ENCODE measurements at places on chromosomes 16 and 17.

GRCh38 chr16:5060073-5060641 lies 5.6 kb downstream of the C16orf89 start:
- DNase-seq, result no peak

- DNase-seq, result no peak
Measured at GRCh38 chr16:2833776-2834175, 3.7 kb downstream of the ZG16B start.

- no peak for DNase-seq
Measured at GRCh38 chr17:68197091-68197996, 50.5 kb upstream of the AMZ2 start.

DNA sequence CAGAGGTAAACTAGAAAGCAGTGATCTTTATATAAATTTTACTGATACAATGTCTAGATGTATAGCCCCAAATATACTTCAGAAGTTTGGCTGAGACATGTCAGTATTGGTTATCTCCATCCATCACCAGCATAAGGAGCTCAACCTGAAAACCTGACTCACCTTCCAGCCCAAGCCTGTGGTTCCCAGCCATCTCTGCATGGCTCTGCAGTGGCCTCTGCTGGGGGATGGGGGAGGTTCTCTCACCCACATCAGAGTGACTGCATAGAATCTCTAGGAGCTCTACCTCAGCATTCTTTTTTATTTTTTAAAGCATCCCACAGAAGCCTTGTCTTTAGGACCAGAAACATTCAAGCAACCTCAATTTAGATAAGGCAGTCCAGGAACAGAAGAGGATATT lies 27.3 kb downstream of the USP7 start:
- DNase-seq, result no peak

GRCh38 chr17:32299580-32300164 lies 34.0 kb downstream of the RHBDL3 start:
- no peak for DNase-seq

GRCh38 chr16:57411362-57411976 lies 6.9 kb downstream of the CCL17 start:
- DNase-seq, result no peak

- DNase-seq, result no peak
Measured at GRCh38 chr16:16190546-16190945, 32.7 kb downstream of the ABCC6 start.

- DNase-seq, result no peak
Measured at GRCh38 chr17:61323003-61323908, 76.4 kb upstream of the TBX2 start.

GRCh38 chr17:8091033-8091687 lies 3.6 kb upstream of the ALOX12B start:
- no peak for DNase-seq

GRCh38 chr16:83943516-83944050 lies 9.5 kb upstream of the OSGIN1 start:
- DNase-seq, result no peak

GRCh38 chr17:27927781-27928180 lies 34.6 kb upstream of the LYRM9 start:
- no peak for DNase-seq

DNA sequence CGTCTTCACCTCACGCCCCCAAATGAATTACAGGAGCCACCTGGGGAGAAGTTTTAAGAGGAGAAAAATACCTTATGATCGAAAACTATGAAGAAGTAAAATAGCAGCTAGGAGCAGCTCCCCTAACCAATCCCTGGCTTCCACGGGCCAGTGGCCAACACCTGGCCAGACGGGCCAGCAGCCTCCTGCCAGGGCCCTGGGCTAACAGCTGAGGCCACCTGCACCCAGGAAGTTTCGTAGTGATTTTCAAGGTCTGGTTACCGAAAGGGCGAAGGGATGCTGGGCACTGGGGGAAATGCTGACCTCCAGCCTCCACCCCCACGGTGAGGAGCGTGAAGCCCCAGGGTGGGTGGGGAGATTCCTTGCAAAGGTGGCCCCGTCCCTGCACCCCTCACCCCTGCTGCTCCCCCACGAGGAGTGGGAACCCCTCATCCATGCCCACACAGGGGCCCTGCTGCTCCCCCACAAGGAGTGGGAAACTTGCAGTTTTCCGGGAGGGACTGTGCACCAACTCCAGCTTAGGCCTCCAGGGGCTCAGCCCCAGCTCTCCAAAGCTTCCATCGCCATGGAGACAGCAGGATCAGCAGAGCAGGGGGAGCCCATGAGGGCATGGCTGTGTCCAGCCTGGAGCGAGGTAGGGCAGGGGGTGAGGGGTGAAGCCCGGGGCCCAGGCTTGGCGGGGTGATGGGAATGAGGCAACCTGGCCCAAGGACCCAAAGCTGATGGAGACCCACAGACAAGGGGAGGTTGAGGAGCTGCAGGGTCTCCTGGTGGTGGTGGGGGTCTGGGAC lies 31.9 kb upstream of the ACSF3 start:
- DNase-seq, result no peak

DNA sequence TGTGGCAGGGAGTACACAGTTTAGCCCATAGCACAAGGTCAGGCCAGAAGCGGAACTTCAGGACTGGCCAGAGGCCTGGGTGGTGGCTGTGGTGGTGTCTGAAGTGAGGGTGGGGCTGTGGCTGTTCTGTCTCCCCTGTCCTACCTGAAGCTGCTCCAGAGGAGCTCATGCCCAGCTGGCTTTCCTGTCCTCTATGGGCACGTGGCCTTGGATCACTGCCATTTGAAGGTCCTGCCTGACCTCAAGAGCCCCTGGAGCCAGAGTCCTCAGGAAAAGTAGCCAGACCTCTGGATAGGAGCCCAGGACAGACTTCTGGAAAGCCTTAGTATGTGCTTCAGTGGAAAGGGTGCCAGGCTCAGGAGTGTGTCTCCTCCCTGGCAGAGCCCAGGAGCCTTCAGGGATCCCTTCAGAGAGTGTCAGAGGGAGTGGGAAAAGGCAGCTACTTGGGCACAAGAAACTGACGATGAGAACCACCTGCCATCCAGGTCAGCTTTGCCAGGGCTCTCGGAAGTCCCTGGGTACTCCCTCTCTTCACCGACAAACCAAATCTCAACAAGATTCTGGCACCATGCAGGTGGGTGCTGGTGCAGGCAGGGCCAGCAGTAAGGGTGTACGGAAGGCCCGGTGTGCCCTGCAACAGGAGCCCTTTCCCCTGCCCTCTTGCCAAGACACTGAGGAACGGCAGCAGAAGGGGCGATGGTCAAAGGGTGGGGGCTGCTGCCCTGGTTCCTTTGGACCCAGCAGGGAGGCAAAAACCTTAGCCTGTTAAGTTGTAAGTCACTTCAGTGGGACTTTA lies 153.7 kb downstream of the NTN1 start:
- DNase-seq, result no peak

DNA sequence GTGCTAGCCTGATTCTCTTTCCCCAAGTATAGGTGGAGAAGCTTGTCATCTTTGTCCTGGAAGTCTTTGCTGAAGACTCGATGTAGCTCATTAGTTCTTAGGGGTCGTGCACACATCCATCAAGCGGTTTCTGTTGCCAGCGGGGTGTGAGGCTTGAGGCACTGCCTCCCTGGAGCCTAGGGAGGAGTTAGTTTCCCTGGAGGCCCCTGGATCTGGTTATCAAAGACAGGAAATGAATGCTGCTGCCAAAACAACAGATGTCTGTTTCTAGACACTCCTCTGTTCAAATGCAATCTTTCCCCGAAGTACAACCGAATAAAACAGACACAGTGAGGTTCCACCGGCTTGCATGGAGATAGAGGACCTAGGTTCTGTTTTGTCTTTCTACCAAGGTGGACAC lies 17.5 kb downstream of the HS3ST4 start:
- DNase-seq, result no peak

DNA sequence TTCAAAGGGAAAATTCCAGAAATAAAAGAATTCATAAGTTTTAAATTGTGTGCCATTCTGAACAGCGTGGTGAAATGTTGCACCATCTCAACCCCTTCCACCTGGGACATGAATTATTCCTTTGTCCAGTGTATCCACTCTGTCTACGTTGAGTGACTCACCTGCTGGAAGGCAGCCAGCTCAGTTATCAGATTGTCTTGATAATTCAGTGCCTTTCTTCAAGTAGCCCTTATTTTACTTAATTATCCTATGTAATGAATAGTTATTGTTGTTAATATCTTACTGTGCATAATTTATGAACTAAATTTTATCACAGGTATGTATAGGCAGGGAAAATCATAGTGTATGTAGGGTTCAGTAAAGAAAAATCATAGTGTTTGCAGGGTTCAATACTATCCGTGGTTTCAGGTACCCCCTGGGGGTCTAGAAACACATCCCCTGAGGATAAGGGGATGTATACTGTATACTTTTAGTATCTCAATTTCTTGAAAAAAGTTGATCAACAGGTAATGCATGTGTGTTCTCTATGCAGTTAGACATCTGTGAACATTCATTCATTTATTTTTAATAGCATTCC lies 7.7 kb upstream of the PCTP start:
- DNase-seq, result no peak

GRCh38 chr17:16916557-16916920 lies 55.4 kb downstream of the TNFRSF13B start:
- no peak for DNase-seq

- no peak for DNase-seq
Measured at GRCh38 chr17:10077561-10078299, 120.7 kb downstream of the GAS7 start.

GRCh38 chr17:48106802-48107136 lies 797 bp upstream of the SNX11 start:
- no peak for DNase-seq

DNA sequence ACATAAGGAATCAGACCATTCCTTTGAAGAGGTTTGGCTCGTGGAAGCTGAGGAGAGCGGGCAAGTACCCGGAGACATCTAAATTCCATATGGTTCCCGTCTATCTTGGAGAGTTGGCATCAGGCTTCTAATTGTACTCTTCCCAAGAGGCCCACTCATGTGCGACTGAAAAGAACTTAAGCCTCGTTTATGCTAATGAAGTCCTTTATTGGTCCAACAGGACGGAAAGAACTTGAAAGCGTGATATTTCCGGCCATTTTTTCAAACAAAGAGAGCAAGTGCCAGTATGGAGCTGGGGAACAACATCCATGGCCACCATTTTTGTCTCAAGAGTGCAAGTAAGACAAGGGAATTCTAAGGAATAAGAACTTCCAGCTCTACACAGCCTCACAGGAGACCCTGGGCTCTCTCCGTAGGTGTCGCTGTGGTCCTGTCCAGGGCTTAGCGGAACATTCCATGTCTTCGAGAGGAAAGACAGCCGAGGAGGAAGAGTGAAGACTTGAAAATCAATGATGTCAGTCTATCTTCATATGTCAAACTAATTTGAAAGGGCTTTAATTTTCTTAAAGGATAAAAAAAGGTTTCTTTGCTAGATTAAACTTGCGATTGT lies 566.0 kb upstream of the PSMD7 start:
- DNase-seq, result no peak

- no peak for DNase-seq
Measured at GRCh38 chr17:71710816-71711215, 410.0 kb upstream of the SOX9 start.

GRCh38 chr16:31487071-31487719 lies 4.3 kb downstream of the SLC5A2 start:
- no peak for DNase-seq

- no peak for DNase-seq
Measured at GRCh38 chr17:50169881-50170459, 4.2 kb downstream of the SGCA start.

DNA sequence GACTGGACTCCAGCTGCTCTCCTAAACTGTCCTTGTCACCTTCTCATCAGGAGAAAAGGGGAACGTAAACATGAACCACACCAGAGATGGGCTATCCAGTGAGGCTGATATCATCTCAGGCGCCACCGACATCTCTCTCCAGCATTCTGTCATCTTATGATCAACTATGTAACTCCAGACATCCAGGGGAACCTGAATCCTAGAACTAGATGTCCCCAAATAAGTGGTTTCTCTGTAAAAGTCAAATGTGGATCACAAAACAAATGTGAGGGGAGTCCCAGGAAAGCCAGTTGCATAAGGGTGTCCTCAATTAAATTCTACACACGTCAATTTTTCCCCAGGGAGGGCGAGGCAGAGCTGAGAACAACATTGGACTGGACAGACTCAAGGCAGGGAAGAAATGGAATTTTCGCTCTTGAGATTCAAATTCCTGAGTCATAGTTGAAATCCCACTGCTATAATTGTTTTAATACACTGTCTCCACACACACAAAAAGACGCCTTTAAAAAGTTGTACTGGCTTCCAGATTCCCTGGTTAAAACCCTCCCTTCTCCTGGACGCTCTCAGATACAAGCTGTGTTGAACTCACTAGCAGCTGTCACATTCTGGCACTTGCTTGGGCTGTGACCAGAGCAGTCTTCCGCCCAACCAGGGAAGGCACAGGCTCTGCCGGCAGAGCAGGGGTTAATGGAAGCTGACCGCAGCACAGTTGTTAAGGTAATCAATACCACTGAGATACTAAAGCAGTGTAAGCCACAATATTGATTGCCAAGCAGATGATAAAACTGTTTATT lies 62.6 kb downstream of the ZFHX3 start:
- peak; percentile 48 for DNase-seq

- DNase-seq, result no peak
Measured at GRCh38 chr17:27519550-27519949, 63.3 kb downstream of the KSR1 start.

DNA sequence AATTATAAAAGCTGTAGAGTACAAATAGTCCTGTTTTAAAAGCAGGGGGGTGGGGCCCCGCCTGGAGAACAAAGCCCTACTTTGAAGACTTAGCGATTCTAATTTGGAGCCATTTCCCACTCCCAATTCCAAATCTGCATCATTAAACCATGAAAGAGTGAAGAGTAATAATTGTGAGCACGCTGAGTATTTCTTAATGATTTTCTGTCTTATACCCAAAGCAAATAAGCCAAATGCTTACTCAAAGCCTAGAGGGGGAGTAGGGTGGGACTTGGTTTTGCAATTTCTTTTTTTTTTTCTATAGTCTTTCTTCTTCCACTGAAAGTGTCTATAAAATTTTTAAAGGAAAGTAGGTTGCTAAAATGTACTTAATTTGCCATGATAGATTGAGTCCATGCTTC lies 470.1 kb downstream of the TOX3 start:
- DNase-seq, result no peak

DNA sequence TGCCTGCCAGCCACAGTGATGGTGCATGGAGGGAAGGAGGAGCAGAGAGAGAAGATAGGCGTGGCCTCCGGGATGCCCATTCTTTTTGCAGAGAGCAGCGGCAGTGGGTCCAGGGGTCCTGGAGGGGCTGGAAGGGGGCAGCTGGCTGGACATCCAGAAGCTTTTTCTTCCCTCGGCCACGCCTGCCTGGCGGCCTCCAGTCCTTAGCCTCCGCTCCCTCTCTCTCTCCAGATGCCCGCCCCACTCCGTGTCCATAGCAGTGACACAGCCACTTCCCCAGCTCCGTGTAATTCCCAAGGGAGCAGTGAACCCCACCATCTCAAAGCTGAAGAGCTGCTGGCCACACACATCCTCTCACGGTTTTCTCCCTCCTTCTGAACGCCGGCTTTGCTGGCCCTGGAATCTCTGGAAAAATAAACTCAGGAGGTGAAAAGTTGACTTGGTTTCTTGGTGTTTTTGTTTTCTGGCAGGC lies 26.3 kb upstream of the CDC42EP4 start:
- DNase-seq, result no peak

- DNase-seq, result peak; percentile 45
Measured at GRCh38 chr17:19338031-19338990, 24.2 kb downstream of the B9D1 start.

All from SK-N-DZ (cell line).